ENCODE measurements at places on chromosomes 11 and 22.

DNA sequence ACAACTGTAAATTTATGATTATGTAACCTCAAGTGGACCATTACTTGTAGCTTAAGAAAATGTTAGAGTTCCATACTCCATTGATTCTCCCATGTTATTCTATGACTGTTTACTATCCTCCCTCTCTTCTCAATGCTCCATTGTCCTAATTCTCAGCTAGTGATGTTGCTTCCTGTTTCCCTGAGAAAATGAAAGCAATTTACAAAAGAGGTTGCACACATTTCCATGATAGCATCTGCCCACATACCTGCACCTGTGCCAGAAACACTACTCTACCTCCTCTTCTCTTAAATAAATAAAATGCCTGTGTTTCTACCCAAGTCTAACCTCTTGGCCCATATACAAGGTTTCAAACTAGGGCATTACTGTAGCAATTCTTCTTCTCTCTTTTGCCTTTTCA is 1620.9 kb downstream of the FAM181B start:
- no peak for DNase-seq

DNA sequence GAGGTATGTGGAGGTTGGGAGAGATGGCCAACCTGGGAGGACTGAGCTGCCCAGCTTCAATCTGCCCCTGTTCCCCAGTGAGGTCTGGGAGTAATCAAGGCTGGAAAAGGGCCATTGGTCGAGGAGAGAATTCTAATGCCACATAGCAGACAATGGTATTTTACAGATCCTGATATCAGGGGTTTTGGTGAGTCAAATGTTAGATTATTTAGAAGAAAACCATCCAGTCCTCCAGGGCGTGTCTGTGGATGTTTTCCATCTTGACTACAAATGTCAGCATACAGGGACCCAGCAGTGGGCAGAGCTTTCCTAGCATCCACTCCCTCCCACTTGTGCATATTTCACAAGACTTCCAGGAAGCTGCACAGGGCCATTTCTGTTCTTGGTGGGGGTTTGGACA is 107.9 kb downstream of the SCN3B start:
- no peak for DNase-seq

DNA sequence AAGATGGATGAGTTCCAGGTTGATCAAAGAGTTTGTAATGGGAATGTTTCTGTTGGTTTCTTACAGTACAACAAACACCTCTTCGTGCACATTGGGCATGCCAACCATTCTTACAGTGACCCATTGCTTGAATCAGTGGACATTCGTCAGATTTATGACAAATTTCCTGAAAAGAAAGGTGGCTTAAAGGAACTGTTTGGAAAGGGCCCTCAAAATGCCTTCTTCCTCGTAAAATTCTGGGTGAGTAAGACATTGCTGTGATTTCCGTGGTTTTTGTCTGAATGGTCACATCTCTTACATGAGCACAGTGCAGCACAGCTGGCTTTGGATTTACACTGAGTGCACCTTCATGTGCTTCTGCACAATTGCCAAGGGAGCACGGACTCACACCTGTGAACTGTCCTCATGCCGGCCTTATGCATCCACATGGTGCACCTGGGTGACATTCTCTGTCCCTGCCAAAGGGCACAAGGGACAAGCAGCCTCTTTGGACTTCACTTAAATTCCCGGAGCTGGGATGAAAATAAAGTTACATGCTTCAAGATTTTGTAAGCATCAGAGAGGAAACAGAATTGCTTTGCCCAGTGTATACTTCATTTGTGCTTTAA is 107.1 kb upstream of the RASSF10 start:
- no peak for DNase-seq

DNA sequence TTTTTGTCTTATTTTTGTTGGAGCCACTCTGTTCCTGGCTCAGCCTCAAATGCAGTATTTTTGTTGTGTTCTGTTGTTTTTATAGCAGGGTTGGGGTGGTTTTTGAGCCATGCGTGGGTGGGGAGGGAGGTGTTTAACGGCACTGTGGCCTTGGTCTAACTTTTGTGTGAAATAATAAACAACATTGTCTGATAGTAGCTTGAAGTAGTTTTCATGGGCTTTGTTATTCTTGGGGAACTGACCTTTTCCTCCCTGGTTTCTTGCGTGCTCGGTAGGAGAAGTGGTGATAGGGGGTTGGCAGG is 6.0 kb upstream of the MCM5 start:
- no peak for DNase-seq

DNA sequence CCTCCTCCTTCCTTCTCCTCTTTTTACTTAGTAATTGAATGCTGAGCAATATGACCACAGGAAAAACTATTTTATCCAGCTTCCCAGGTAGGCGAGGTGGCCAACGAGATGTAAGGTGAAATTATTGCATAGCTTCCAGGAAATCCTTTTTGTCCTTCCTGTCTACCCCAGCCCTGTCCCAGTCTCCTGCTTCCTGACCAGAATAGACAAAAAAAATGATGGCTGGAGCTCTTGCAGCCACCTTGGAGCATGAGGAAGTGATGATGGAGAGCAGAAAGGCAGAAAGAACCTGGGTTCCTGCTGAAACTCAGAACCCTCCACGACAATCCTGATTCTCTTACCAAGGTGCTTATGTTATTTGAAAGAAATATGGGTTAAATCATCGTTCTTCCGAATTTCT is 33.9 kb downstream of the DUSP8 start:
- no peak for DNase-seq

GRCh38 chr11:60334005-60334620 is 7.1 kb downstream of the MS4A6E start:
- peak; percentile 59 for DNase-seq

DNA sequence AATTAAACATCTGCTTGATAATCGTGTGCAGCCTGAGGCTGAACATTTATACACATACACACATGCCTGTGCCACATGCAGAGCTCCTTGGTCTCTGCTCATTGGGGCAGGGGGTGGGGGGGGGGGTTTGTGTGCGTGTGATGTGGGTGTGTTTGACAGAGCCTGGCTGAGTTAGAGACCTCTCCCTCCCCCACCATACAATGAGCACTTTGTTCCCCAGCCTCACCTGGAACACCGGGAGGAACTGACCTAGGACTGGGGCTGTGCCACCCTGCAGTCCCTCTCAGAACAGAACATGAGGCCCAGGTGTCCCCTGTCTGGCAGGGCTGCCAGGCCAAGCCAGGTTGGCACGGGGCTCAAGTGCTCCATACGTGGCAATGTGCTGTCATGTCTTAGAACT is 96.6 kb downstream of the TP53I11 start:
- DNase-seq, result no peak

GRCh38 chr11:112516261-112516660 is 255.6 kb upstream of the PLET1 start:
- DNase-seq, result no peak

DNA sequence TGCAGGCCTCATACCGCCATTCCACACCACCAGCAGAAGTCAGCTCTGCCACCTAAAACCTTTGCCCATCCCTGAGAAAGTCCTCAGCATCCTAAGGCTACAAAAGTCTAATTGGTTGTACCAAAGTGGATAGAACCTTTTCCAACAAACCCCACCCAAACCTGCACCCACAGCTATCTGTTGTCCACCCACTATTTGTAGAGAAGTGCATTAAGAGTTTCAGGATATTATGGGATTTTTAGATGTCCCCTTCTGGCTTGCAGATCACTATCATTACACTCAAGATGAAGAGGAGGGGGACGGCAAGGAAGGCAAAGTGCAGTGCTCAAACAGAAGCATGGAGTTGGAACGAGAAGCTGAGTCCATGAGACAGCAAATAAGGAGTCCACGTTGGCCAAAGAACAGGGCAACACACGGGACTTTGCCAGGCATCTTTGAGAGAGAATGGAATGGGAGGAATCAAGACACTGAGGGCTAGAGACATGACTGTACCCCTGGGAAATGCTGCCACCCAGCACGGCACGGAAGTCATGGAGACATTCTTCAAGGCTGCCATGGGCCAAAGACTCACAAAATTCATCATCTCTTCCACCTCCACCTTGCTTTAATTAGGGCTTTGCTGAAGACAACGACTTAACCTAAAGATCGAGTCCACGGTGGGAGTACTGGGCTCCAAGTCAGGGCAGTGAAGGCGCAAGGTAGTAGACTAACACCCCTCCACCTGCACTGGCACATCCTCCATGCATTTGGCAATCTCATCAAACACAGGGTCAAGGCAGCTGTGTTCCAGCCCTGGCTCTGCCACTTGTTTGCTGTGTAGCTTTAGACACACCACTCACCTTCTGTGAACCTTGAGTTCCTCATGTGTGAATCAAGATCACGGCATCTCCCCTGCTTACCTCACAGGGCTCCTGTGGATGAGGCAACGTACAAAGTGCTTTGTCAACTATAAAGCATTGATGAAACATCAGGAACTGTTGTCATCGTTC is 112.9 kb upstream of the TMEM45B start:
- DNase-seq, result no peak

DNA sequence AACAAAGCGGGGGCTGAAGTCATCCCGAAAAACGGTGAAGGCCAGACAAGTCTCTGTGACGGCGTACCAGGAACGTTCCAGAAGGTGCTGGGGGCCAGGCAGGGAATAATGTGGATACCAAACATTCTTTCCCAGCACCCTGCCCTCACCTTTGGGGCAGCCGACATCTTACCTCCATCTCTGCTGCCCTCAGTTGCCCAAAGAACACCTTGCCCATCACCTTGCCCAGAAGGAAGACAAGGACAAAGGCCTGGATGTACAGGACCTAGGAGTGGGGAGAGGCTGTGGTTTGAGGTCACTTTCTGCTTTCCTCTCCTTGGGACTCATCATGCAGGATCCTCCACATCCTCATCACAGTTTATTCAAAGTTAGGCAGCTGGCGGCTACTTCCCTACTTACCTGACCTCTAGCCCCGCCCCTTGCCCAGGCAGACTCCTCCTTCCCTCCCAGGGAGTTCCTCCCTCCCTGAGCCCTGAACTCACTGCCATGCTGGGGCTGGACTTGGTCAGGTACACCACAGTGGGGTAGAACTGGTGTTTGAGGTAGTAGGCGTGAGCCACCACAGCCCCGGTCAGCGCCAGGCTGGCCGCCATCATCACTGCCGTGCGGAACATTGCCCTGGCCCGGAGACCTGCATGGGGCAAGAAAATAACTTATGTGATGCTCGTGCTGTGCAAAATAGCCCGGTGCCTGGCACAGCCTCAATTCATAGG is 1.2 kb downstream of the SYVN1 start:
- no peak for DNase-seq

DNA sequence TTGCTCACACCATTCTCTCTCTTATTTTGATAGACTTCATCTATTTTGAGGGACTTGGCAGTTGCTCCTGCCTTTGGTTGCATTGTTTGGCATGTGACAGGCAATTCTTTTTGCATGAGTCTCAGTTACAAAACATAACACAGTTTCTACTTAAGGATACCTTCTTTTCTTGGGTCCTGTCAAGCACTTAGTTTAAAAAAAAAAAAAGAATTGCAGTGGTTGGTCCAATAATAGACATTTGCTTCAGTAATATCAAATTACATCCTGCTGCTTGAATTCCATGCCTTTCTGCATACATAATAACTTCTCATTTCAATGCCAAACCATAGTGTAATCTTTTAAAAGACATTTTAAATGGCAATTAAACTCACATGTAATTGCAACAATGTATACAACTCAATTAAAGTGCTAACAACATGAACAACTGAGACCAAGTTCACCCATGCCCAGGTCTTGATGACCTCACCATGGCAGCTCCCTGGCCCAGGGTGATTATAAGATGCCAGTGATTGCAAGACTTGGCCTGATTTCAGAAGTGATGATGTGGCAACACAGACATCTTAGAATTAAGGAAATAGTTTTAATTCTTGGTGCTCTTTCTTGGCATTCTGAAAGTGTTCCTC is 32.2 kb upstream of the PLET1 start:
- DNase-seq, result no peak

- no peak for DNase-seq
These were observed 142.3 kb downstream of the ELP4 start for GRCh38 chr11:31651822-31652221.

- peak; percentile 32 for DNase-seq
These were observed 33.0 kb upstream of the P2RY2 start for GRCh38 chr11:73184953-73185671.

DNA sequence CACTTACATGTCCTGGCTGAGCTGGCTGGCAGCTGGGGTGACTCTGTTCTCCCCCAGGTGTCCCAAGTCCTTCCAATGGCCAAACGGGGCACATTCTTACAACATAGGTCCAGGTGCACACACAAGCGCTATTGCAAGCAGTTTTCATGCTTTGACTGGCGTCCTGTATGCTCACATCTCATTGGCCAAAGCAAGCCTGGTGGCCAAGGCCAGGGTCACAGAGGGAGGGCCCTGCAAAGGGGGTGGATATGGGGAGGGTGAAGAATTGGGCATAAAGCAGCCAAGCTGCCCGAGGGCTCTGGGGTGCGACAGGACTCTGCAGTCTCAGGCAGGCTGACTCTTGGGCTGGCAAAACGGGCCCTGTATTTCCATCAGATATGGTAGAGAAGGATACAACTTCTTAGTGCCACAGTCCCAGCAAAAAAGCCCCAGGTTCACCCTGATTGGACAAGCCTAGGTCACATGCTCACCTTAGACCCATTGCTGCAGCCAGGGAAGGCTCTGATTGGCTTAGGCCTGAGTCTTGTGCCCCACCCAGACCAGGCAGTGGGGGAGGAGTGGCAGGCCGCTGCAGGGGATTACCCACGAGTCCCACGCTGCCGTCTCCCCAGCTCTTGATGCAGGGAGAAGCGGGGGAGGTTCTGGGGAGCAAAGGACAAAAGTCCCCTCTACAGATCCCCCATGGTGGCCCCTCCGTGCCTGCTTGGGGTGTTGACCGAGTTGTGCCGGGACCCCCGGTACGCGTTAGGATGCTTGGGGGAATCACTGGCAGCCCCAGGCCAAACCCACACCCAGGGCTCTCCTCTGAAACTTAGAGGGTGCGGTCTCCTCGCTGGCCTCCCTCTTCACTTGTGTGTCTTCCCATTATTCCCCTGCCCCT is 110.8 kb downstream of the ARHGAP8 start:
- DNase-seq, result no peak

DNA sequence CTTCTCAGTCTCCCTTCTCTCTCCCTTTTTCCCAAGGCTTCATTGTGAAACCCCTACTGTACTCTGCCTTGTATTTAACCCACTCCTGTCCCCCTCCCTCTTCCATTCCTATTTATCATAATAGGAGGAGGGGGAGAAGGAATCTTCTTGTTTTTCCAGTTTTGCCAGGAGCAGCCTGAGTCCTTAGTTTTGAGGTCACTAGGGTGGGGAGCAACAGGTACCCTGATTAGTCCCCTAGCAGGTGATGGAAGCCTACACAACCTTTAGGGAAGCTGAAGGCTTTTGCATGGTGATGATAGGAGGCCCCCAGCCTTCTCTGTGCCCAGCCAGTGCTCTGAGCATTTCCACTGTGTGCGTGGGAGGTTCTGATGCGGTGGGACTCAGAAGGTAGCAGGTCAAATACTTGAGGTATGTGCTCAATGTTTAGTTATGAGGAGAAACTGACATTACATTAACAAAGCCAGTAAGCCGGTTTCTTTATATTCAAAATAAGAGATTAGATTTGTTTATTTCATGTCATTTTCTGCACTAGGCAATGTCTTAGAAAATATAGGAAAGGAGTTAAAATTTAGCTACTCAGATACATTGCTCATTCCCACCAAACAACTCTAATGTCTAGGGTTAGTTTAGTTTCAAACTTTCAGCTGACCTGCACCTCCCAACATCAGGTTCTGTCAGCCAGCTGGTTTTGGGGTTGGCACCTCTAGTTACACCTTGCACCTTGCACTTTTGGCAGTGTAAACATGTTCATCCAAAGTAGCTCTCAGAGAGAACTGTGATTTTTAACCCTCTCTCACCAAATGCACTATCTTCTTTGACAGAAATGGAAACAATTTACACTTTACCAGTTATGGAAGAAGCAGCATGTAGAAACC is 26.0 kb downstream of the PARVA start:
- DNase-seq, result no peak

- DNase-seq, result no peak
These were observed 4.9 kb upstream of the LINC01488 start for GRCh38 chr11:69476509-69476961.

GRCh38 chr11:32290783-32291182 is 144.6 kb downstream of the WT1 start:
- DNase-seq, result no peak
